Stimulated activated CD8-positive, alpha-beta memory T cell treated with anti-CD3 and anti-CD28 coated beads, Interleukin-4, amount 100 ng/mL, for 1 hour (primary cell): ENCODE measurements at places on chromosomes 2 and 18.

DNA sequence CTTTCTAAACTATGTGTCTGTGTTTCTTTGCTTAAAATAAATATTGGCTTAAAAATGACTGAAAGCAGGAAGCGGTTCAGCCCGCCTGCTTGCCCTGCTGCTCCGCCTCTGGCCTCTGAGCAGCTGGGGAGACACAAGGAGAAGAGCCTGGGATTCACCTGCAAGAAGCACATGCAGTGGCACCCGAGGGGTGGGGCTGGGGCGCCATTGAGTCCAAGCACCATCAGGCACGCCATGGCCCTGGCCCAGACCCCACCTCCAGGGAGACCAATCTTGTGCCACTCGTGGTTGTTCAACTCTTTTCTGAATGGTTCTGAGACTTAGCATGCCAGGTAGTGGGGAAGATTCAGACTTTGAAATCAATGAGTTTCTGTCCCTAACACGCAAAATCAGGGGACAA lies 495.5 kb upstream of the MYT1L start:
- DNase-seq, result no peak

DNA sequence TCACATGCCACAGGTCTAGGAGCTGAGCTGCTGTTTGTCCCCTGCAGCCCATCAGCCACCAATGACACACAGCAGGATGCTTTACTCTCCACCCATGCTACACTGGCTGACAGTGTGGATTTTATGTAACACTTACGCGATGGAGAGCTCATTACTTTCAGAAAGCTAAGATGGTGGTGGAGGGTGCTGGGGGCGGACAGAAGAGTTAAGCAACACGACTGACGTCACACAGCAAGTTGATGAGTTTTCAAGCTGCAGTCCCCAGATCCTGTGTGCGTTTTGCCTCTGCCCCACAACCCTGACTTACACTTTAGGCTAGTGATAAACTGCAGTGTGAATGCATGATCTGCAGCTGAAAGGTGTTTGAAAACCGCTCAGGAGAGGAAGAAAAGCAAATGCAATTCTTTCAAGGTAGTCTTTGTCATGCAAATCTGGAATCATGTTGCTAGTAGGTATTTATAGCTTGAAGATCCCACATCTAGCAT lies 42.4 kb downstream of the MRPS5 start:
- no peak for DNase-seq

DNA sequence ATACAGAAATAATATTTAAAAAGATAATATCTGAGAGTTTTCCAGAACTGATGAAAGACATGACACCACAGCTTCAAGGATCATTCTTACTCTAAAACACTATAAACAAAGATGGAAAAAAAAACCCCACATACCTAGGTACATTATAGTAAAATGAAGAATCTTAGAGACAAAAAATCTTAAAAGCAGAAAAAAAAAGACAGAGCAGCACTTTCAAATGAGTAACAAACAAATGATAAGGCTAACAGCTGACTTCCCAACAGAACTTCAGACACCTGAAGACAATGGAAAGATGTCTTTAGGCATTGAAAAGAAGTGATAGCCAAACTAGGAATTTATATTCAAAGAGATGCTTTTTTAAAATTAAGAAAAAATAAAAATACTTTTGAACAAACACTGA lies 21.2 kb upstream of the AFF3 start:
- DNase-seq, result no peak

DNA sequence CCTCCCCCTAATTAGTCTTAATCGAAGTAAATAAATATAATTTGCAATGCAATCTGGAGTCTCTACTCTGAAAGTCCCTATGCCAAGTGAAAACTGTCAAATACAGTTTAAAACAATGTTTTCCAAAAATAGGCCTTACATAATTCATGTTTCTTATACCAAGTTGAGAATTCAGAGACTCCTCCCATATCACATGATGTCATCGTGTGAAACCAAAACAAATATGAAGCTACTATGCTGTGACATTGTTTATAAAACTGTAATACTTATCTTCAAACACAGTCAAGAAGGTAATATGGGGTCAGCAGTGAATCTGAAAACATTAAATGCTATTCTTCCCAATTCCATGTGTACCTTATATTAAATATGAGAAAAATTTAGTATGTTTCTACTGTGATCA lies 940.2 kb upstream of the FANCL start:
- no peak for DNase-seq

GRCh38 chr2:109126501-109126860 lies 2.5 kb upstream of the SH3RF3 start:
- no peak for DNase-seq

DNA sequence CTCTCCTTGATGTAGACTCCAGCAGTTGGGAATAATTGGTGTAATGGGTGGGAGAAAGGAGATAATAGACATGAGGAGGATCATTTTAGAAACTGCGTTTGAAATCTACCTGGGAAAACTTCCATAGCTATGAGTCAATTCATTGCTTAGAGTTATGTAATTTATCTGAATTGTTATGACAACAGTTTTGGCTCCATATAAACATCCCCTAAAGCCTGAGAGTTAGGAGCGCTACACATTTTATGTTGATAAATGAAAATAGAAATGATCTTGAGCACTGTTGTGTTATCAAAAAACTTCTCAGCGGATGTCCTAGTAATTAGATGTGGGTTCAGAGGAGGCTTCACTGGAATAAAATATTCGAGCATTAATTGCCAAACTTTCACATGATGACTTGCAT lies 573.4 kb downstream of the TSN start:
- no peak for DNase-seq

GRCh38 chr2:27509326-27509725 lies 12.7 kb downstream of the GCKR start:
- no peak for DNase-seq

DNA sequence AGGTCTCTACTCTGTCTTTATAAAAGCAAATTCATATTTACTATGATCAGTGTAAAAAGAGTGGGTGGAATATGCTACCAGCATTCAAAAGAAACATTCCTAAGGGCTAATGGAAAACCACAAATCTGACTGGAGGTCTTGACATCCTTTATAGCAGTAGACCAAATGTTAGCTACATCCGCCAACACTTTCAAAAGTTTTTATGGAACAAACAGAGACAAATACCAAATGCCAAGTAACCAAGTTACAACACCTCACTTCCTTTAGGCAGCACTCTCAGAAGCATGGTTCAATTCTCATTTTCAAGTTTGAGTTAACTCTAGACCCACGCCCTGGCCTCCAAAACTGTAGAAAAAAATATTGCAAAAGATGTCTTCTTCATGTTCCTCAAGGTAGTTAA lies 78.3 kb upstream of the SETBP1 start:
- no peak for DNase-seq

DNA sequence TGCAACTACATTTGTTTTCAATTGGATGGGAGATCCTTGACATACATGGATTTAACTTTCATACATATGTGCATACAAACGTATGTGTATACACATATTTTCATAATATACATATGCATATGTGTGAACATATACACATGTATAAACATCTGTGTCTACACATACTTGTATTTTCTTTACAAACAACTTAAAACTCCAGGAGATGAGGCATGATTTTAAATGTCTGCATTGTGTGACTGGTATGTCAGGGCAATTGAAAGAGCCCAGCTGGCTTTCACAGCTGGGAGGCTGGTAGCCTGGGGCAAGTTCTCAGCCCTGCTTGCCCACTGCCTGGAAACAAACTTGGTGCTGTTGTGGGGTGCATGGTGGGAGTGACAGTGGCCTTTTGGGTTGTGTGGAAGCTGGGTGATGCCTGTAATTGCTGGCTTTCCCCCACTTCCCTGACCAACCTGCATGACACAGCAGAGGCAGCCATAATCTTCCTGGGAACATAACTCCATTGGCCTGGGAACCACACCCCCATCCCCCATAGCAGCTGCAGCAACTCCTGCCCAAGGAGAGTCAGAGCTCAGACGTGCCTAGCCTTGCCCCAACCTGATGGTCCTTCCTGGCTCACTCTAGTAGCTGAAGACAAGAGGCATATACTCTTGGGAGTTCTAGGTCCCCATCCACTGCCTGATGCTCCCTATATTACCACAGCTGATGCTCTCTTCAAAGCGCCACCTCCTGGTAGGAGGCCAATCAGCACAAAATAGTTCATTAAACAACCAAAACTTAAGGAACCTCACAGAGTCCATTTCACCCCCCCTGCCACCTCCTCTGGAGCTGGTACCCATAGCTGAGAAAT lies 158.3 kb downstream of the CERS6 start:
- DNase-seq, result no peak

GRCh38 chr18:11002796-11003195 lies 146.6 kb downstream of the PIEZO2 start:
- DNase-seq, result no peak

DNA sequence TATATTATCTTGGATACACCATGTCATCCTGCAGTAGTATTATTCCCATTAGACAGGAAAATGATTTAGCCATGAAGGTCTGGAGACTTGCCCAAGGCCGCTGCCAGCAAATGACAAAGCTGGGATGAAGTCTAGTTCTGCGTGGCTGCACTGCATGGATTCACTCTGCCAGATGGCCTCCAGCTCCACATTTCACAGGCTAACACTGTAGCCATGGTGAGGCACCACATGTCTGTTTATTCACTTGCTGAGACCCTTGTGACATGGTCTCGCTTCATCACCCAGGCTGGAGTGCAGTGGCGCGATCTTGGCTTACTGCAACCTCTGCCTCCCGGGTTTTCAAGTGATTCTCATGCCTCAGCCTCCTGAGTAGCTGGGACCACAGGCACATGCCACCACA lies 31.5 kb upstream of the SCG2 start:
- no peak for DNase-seq

- DNase-seq, result no peak
These were observed 462.8 kb upstream of the SLC8A1 start for GRCh38 chr2:40914666-40915065.

- DNase-seq, result no peak
These were observed 50.6 kb downstream of the TRAF3IP1 start for GRCh38 chr2:238370823-238371372.

- no peak for DNase-seq
These were observed 100.9 kb downstream of the CRIM1 start for GRCh38 chr2:36456227-36457175.

GRCh38 chr18:4445902-4446301 lies 9.2 kb downstream of the DLGAP1 start:
- DNase-seq, result no peak

GRCh38 chr2:128310094-128310716 lies 8.5 kb downstream of the HS6ST1 start:
- no peak for DNase-seq

- DNase-seq, result no peak
These were observed 255.5 kb downstream of the TWIST2 start for GRCh38 chr2:239103125-239104098.

- no peak for DNase-seq
These were observed 103.4 kb downstream of the TNS1 start for GRCh38 chr2:217899231-217900009.

- DNase-seq, result no peak
These were observed 293.1 kb upstream of the ID2 start for GRCh38 chr2:8388781-8389180.

DNA sequence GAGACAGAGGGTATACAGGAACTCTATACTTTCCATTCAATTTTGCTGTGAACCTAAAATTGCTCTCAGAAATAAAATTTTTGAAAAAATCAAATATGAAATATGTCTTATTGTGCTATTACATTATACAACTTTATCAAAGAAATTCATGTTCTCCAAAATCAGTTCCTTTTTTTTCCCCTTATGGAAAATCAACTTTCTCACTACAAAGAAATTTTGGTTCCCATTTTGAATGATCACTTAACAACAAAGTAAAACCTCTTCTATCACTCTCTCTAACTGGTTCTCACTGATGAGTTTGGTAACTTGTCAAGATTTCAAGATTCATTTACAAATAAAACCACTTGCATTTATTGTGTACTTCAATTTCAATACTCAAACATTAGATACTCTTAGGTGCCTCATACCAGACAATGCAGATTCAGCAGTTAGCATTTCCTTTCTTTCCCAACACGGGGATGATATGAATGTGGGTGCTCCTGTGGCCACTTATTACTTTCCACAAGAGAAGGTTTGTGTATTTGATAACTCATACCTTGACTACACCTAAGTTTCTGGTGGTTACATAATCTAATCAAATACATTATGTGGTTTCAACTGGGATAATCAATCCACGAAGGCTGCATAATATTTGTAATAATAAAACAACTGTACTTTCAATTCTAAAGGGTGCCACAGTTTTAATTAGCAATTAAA lies 6.4 kb downstream of the PSME4 start:
- DNase-seq, result no peak

DNA sequence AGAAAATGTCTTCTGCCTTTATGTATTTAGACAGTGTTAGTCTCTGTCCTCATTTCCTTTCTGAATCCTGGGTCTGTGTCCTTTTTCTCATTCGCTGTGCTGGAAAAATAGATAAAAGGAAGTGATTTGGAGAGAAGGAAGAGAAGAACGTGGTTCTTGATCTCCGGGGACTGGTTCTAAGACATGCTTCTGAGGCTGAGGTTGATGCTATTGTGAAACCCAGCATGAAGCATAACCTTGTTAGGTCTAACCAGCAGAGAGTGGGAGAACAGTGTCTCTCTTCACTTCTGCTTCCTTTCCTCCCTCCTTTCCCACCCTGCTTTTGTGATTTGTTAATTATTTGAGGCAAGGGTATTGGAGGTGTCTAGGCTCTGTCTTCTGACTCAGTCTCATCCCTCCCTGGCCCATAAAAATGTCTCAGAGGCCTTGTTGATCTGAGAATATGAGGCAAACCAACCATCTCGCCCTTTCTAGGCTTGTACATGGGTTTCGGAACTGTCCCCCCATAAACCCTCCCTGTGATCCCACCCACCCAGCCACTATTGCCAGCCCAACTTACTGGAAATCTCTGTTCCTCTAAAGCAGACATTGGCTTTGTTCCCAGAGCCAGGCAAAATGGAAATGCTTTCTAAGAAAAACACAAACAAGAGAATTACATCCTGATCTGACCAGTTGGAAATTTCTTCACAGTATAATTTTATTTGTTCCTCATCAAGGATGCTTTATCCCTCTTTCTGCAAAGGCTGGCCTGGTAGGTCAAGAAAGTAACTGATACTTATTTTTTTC lies 360.6 kb upstream of the TNP1 start:
- DNase-seq, result no peak

- no peak for DNase-seq
These were observed 176.4 kb downstream of the ZNF516 start for GRCh38 chr18:76318607-76319006.

- no peak for DNase-seq
These were observed 28.9 kb downstream of the RRM2 start for GRCh38 chr2:10151462-10151861.

DNA sequence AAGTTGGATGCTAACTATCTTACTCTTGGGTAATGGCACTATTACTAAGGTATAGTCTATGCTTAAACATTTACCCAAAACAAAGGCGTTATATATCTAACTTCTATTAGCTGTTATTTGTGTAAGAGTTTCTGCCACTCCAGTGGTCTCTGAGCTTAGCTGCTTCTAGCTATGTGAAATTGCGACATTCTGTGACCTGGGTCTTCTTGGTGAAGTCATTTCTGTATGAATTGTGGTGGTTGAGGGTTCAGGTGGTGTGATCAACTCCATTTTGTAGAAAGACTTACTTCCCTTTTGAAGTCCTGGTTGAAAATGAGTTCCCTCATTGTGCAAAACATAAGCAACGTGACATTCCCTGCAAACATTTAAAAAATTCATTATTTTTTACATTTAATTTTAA lies 221.6 kb downstream of the PIK3C3 start:
- no peak for DNase-seq

GRCh38 chr2:40257340-40258134 lies 194.4 kb downstream of the SLC8A1 start:
- DNase-seq, result no peak

- no peak for DNase-seq
These were observed 78.5 kb upstream of the STK17B start for GRCh38 chr2:196249860-196250259.
